WERI-Rb-1 (cell line): ENCODE measurements at places on chromosomes 3 and 15.

- no peak for DNase-seq
Observed at GRCh38 chr3:105791131-105791530, 77.7 kb downstream of the CBLB start.

- DNase-seq, result no peak
Observed at GRCh38 chr3:43905157-43905556, 214.4 kb downstream of the ABHD5 start.

DNA sequence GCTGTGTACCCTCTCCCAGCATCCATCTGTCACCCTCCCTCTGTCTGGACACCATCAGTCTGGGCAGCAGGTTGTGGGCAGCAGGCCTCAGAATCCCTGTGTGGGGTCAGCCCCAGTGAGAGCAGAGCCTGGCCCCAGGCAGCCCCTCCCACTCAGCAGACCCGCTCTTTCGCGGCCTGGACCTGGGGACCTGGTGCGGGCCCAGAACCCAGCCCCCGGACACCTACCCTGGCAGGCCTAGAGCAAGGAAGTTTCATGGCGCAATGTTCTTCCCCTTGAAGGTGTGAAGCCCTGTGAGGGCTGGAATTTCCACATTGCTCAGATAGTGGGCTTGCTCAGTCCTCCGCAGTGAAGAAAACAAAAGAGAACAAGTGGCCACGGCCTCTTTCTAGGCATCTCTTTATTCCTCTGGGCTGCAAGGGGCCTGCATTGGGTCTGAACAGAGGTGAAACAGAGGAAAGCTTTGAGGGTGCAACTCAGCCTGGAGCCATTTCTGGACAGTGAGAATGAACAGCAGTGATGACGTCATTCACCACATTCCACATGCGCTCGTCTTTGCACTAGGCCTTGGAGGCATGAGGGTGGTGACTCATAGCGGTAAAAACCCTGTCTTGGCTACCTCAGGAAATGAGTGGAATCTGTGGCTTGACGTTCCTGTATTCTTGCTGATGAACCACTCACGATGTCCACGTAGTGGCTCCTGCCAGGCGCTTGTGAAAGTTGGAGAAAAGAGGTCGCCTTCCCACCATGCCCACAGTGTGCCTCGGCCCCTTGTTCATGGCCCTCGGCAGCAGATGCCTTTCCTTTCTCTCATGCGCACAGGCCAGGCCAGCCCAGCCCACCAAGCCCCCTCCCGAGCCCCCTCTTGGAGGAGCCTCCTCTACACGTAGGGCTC is 66.1 kb downstream of the SLC30A4 start:
- no peak for DNase-seq

- DNase-seq, result no peak
Observed at GRCh38 chr3:52655895-52656294, 29.8 kb downstream of the PBRM1 start.

GRCh38 chr3:37542772-37543449 is 318.8 kb upstream of the CTDSPL start:
- no peak for DNase-seq

DNA sequence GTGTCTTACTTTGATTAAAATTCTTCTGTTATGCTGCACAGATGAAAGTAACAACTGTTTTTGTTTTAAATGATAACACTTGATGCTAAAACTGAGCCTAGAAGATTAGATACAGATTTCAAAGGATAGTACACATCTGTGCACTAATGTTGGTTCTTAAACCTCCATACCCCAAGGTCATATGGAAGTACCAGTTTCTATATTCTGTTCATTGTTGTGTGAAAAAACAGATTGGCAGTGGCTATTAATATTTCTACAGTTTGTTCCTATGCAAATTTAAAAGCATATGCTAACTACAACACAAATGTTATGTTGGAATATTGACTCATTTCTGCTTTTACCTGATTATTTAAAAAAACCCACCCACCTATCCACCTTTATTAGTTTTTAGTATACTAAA is 32.0 kb upstream of the GBE1 start:
- DNase-seq, result no peak

GRCh38 chr15:70035719-70036077 is 62.0 kb downstream of the TLE3 start:
- DNase-seq, result no peak

- DNase-seq, result no peak
Observed at GRCh38 chr3:196458063-196458462, 25.8 kb upstream of the UBXN7 start.

GRCh38 chr15:100120111-100120510 is 221.7 kb downstream of the ADAMTS17 start:
- DNase-seq, result no peak

DNA sequence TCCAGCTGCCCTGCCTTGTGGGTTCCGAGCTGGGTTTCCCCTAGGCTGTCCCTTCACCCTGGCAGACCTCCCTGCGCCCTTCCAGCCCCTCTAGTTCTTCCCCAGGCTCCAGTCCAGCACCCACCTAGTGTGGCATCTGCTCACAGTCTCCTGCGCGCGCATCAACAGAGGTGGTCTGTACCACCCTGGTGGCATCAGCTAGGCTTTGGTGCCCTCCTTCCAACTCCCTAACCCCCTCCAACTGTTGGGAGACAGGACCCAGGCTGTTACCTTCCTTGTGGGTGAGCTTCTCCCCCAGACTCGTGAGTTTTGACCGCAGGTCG is 8.0 kb downstream of the CALML4 start:
- no peak for DNase-seq

DNA sequence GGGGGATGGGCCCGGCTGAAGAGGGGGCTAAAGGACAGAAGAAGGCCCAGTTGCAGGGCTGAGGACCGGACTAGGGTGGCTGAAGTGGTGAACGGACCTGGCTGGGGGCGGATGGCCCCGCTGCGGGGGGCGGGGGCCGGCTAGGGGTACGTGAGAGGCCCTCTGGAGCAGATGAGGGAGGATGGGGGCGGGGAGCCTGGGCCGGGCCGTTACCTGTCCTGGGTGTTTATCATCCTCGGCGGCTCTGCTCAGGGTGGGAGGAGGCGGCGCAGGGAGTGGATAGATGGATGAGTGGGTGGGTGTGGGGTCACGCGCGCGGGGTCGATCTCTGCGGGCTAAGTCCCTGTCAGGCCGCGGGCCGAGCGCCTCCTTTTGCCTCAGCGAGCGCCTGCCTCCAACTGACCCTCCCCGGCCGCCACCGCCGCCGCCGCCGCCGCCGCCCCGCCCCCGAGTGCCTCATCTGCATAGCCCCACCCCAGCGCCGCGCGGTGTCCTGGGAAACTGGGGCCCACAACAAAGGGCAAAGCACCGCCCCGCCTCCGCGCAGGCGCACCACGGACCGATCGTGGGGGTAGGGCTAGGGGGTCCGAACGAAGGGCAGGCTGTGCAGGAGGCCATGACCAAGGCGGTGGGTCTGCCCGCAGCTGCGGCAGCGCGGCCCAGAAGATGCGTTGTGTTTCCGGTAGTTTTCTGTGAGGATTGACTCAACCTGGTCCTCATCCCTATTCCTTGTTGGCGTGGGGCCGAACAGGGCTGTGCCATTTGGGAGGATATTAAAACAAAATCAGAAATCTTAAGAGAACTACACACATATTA is 72.4 kb downstream of the RBPMS2 start:
- peak; percentile 99 for DNase-seq

DNA sequence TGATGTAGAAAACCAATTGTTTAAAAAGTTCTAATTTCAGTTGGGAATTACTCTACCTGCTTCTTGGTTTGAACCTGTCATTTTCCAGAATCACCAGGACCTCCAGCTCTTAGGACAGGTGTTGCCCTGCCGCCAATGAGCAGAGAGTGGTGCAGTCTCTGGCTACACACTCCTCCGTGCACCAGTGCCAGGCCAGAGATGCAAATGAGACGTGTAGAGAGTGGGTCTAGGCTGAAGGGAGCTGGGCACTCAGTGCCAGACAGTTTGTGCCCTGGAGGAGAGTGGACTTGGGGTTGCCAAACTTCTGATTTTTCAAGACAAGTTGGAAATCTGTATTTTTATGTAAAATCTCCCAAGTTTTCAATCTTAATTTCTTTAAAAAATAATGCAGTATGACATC is 566.2 kb downstream of the MAGI1 start:
- DNase-seq, result no peak

GRCh38 chr3:55455915-55456314 is 31.2 kb downstream of the WNT5A start:
- DNase-seq, result no peak

- DNase-seq, result no peak
Observed at GRCh38 chr15:60633426-60633968, 154.6 kb upstream of the ICE2 start.

- DNase-seq, result no peak
Observed at GRCh38 chr3:179265875-179266274, 15.0 kb upstream of the KCNMB3 start.

GRCh38 chr3:169907476-169907875 is 3.9 kb upstream of the SAMD7 start:
- DNase-seq, result no peak

DNA sequence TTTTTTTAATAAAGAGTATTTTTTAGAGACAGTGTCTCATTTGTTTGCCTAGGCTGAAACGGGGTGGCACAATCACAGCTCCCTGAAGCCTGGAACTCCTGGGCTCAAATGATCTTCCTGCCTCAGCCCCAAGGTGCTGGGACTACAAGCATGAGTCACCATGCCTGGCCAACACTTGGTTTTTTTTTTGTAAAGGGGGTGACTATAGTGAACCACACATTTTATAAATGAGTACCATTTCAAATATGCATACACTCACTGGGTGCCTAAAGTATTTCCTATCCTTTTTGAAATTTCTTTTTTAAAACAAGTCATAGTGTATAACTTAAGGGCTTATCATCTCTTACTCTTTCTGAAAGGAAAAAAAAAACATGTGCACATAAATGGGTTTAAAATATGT is 325.2 kb upstream of the MEIS2 start:
- DNase-seq, result no peak

DNA sequence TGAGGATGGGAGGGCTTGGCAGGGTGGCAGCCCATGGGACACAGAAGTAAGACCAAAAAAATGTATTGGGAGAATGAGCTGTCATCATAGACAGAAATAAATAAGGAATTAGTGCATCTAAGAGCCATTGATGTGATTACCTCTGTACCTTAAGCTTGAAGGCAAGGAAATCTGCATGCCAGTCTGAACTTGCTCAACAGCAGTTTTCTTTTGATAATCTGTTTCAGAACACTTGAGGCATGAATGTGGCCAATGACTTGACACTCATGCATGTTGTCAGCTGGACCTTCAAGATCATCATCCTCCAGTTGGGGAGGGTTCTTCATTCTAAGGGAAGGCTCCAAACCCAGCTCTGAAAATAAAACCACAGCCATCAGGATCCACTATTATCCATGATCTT is 148.5 kb downstream of the DCLK3 start:
- DNase-seq, result no peak

DNA sequence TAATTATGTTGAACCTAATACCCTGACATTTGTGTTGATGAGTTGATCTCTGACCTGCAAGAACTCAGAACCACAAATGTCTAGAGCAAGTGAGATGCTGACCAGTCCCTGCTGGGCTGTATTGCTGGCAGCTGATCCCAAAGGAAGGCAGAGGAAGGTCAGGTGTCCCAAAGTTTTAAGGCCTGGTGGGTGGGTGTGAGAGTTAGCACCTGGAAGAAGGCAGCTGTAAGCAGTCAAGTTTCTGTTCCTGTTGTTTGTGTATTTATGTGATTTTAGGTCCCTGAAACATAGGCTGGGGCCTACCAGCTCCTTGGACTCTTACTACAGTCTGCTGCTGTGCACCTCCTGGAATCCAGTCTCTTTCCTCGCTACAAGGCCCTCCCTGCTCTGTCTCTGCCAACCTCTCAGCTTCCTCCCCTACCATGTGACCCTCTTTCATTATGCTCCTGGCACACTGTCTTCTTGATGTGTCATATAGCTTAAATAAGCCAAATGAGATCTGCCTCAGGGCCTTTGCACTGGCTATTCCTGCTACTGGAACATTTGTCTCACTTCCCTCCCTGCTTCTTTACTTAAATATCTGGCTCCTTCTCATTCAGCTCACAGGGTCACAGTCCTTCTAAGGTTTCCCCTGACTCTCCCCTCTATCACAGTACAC is 31.0 kb upstream of the ATOSA start:
- no peak for DNase-seq

GRCh38 chr15:96079041-96079440 is 251.5 kb upstream of the NR2F2 start:
- DNase-seq, result no peak

- no peak for DNase-seq
Observed at GRCh38 chr3:178381555-178381954, 154.7 kb upstream of the KCNMB2 start.

GRCh38 chr3:134611516-134611915 is 39.3 kb downstream of the KY start:
- no peak for DNase-seq

- no peak for DNase-seq
Observed at GRCh38 chr3:29152379-29152778, 128.5 kb upstream of the RBMS3 start.

DNA sequence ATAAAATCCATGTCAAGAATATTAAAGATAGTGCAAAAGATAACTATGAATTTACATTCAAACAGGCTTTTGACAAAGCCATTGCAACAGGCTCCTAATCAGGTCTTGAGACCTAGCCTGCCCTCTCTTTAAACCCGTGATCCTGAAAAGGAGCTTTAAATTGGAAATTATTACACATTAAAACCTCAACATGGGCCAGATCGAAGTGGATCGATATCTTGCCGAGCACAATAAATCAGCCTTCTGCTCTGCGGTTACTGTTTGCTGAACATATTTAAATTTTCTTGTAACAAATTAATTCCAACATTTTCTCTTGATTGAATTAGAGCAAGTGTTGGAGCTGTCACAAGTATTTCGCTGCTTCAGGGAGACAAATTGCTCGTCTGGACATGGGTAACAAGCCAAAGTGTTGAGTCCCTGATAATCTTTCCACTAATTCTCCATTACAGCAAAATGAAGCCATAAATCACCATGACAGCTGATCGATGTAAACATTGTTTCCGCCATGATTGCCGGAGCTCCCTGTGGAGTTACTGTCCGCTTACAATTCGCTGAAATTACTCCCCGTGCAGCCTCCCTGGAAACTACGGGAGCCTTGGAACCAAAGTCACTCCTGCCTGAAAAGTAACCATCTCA is 47.6 kb downstream of the SHOX2 start:
- DNase-seq, result peak; percentile 87

GRCh38 chr3:12750658-12751071 is 8.4 kb downstream of the TMEM40 start:
- no peak for DNase-seq

GRCh38 chr3:187954873-187955586 is 198.9 kb upstream of the LPP start:
- no peak for DNase-seq

DNA sequence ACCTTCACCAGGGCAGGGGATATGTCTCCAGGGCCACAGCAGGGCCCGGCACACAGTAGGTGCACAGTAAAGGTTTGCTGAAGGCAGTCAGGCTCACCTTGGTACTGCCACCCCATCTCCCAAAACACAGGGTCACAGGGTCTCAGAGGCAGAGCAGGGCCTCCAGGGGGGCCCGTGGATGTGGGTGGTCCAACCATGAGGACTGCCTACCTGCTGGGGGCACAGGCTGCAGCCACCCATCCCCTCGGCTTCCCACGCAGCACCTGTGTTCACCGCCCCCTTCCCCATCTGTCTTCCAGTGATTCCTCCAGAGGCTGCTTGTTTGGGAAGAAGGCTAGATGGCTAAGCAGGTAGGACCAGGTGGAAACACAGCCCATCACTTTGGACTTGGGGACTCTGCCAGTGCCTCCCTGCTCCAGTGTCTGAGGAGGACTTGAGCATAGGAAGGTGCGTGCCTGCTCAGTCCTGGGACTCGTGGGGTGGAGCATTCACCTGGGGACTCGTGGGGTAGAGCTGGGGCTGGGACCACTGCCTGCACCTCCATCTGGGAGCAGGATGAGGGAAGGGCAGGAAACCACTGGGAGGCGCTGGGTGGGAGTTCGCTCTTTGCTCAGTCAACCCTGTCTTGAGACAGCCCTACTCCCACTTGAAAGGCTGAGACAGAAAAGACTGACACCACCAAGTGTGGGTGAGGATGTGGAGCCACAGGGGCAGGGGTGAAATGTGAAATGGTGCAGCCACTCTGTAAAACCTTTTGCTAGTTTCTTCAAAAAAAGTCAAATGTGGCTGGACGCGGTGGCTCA is 18.8 kb upstream of the PLXND1 start:
- peak; percentile 43 for DNase-seq
